Cardiac septum (tissue), 1 donor: ENCODE measurements at places on chromosomes 6 and 20. TPM values are rescaled to one million over a fixed set of nuclear protein-coding genes. Genes with fewer than 3 reads are reported as not detected.

DNA sequence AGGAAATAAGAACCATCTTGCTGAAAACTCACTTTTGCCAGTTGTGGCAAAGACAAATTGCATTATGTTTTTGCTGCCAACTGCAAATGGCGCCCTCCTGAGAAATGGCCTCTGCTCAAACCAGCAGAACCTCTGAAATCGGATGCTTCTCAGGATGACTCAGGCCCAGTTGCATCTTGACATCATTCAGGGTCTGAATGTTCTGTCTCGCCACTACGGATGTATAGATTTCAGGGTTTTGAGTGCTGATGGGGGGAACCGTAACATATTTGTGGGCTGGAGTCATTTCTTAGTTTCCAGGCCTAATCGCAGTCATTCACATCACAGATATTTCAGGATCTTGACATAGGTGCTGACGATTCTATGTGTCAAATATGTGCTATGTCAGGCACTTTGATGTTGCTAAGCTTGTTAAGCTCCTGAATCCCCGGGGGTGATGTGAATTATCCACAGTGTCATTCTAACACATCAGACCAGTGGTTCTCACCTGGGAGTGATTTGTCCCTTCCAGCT is 207.1 kb downstream of the NFATC2 start:
- DNase-seq, result no peak

- DNase-seq, result no peak
These were observed 131.6 kb downstream of the RFX6 start for GRCh38 chr6:117008618-117009017.

GRCh38 chr6:21375151-21376116 is 218.1 kb upstream of the SOX4 start:
- no peak for DNase-seq

- no peak for DNase-seq
These were observed 62.0 kb upstream of the HFE start for GRCh38 chr6:26025047-26025893.

- DNase-seq, result peak; percentile 44
These were observed 26.8 kb upstream of the DLGAP4 start for GRCh38 chr20:36279362-36279761.

DNA sequence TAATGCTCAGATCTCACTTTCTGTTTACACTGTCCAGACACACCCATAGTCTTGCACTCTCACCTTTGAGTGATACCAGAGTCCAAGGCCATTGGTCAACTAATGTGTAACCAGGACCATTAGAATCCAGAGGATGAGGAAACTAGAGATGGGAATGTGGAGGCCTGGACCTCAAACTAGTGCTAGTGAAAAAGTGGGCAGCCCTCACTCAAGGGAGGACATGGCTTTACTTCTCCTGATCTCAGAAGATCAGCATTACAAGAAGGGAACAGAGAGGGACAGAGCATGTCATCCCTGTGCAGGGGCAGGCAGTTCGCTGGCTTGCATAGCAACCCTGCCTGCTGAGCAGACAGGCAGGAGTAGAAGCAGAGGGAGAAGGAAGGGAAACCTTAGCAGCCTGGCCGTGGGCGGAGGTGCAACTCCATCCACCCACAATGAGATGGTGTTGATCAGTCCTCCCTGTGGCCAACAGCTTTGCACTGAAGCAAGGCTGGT is 22.6 kb upstream of the XRN2 start:
- no peak for DNase-seq

DNA sequence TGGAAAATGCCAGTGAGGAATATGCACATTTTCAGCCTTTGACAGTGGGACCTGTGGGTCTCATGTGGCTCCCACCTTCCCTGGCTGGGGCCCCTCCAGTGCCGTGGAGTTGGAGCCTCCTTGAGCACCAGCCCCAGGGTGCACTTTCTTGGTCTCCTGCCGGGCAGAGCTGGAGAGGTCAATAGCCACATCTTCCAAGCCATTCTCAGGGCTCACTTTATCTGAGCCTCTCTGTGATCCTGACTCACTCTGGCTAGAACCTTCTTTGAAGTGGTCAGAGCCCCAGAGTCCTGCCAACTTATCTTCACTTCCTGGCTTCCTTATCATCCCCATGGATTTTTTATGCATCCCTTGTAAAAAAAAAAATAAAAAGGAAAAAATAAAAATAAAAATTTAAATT is 5.7 kb downstream of the VSX1 start:
- DNase-seq, result peak; percentile 66

DNA sequence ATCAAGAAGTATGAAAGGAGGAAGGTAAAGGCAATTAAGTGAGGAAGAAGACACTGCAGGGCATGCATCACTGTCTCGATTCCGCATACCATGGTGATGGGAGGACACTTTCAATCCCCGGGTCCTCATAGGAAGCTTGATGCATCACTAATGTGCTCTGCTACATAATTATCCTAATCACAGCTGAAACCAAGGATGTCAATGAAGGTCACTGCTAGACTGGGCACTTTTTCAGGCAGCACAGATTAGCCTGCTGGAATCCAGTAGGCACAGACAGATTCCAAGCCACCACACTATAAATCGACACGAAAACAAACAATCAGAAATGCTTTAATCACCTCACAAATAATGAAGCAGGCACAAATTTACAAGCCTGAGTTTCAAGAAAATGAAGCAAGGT is 206.7 kb downstream of the KIF16B start:
- DNase-seq, result no peak

- DNase-seq, result no peak
These were observed 67.2 kb upstream of the TRAF3IP2 start for GRCh38 chr6:111672761-111673450.

DNA sequence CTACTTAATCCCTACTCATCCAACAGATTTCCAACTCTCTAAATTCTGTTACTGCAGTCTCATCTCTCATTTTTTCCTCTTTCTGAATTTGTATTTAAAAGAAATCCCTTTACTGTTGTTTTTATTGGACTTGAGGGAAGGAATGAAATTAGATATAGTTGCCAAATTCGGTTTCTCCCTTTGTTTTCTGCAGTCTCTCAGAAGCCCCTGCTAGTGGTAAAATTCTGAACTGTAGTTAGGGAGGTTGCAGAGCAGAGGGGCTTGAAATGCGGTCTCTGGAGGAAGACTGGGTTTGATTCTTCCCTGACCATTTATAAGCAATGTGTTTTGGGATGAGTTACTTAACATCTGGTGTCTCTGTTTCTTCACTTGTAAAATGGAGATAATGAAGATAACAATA is 106.3 kb upstream of the TBX18 start:
- DNase-seq, result no peak

The SALL4 gene
- total RNA-seq, result 0.08 TPM

The C6orf52 gene
- 1.7 TPM for total RNA-seq

The AVP gene
- not detected for total RNA-seq
